Urothelium cell line (cell line): ENCODE measurements at places on chromosomes 5 and 9.

DNA sequence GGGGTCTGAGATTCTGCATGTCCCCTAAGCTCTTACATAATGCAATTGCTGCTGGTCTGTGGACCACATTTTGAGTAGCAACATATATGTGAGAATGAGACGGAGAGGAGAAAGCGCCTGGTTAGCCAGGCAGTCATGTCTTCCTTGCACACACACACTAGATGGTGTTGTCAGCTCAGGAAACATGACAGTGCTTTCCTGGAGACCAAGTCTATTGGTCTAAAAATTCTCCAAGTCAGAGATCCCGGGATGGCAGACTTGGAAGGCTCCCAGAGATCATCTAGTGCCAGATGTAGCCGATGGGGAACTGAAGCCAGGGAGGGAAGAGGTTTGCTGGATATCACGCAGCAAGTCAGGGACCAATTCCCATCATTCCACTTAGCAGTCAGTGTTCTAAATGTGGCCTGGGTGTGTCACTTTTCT, 53.4 kb downstream of the GALNT12 start:
- DNase-seq, result peak; percentile 42

- no peak for DNase-seq
Measured at GRCh38 chr5:115535479-115536035, 9.0 kb downstream of the FEM1C start.

DNA sequence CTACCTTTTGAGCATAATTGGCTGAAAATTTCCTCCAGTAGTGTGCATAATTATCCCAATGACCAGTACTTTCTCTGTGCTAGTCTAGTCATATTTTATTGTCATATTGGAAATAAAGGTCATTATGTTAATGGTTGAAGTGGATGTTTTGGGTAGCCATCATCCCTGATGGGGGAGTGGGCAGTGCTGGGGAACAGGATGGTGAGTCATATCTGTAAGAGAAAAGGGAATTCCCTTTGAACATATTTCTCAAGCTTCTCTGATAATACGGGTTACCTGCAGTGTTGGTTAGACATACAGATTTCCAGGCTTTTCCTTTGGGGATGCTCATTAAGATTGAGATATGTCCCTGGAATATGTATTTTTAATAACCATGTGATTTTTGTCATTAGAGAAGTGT, 33.3 kb upstream of the SPATA31D4 start:
- DNase-seq, result no peak

GRCh38 chr5:41558295-41558694, 47.9 kb upstream of the PLCXD3 start:
- DNase-seq, result no peak

DNA sequence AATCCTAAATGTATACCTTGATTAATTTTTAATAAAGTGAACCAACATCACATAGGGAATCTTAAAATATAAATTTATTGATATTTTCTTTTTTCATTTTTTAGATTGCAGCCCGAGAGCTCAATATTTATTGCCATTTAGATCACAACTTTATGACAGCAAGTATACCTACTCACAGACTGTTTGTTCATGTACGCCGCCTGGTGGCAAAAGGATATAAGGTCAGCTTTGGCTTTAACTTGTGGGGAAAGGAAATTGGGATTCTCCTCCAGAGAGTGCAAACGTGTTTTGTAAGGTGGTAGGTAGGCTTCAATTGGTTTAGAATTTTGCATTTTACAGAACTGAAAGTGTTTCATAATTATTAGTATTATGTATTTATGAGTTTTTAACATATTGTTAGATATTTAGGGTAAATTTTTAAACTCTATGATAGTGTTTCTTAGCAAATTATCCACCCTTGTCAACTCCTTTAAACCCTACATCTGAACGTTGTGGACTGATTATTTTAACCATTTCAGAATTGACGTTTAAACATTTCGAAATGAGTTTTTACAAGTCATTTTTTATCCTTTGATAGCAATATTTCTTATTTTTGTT, 17.5 kb upstream of the DHFR start:
- DNase-seq, result peak; percentile 50

GRCh38 chr5:81450940-81451339, 57.0 kb upstream of the ACOT12 start:
- DNase-seq, result peak; percentile 14

- DNase-seq, result no peak
Measured at GRCh38 chr5:76351176-76351575, 51.9 kb upstream of the IQGAP2 start.

- peak; percentile 30 for DNase-seq
Measured at GRCh38 chr5:153402550-153402949, 87.9 kb upstream of the GRIA1 start.

DNA sequence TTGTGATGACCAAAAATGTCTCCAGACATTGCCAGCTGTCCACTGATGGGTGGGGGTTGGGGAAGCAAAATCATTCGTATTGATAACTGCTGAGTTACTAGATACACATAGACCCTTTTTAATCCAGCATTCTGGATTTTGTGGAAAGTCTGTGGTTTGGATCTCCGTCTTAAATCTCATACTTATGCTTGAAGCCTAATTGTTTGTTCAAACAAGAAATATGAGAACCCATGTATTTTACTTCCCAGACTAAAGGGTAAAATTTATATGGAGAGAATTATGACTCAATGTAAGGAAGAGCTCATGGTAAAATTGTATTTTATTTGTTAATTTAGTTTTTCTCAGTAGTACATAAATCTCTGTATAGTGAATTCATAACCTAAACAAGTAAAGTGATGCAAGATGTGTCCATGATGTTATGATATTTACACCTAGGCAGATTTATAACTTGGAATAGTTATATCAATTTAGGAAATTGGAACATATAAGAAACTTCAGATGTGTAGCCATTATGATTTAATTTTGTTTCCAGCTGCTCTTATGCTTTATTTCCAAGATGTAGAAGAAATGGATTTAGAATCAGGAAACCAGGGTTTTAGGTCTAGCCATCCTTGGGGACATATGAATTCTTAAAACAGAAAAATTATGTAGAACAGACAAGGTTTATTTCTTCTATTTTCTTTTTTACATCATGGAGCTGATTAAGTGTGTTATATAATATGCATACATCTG, 4.5 kb upstream of the OGN start:
- no peak for DNase-seq

GRCh38 chr5:16619136-16619535, 2.3 kb upstream of the RETREG1 start:
- DNase-seq, result no peak

DNA sequence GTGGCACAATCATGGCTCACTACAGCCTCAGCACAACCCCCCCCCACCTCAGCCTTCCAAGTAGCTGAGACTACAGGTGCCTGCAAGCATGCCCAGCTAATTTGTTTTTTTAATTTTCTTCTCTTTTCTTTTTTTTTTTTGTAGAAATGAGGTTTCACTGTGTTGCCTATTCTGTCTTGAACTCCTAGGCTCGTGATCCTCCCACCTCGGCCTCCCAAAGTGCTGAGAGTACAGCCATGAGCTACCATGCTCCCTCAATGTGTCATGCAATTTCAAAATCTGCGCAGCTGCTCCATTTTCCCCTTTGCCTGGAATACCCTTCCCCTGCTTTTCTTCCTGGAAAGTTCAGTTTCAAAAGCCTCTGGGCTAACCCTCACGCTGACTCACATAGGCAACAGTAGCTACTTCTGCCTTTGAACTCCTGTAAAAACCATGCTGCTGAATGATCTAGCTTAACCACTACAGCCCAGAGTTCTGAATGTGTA, 71.0 kb upstream of the IL7R start:
- DNase-seq, result no peak

GRCh38 chr5:177546258-177546741, 8.1 kb downstream of the FAM193B start:
- DNase-seq, result no peak

DNA sequence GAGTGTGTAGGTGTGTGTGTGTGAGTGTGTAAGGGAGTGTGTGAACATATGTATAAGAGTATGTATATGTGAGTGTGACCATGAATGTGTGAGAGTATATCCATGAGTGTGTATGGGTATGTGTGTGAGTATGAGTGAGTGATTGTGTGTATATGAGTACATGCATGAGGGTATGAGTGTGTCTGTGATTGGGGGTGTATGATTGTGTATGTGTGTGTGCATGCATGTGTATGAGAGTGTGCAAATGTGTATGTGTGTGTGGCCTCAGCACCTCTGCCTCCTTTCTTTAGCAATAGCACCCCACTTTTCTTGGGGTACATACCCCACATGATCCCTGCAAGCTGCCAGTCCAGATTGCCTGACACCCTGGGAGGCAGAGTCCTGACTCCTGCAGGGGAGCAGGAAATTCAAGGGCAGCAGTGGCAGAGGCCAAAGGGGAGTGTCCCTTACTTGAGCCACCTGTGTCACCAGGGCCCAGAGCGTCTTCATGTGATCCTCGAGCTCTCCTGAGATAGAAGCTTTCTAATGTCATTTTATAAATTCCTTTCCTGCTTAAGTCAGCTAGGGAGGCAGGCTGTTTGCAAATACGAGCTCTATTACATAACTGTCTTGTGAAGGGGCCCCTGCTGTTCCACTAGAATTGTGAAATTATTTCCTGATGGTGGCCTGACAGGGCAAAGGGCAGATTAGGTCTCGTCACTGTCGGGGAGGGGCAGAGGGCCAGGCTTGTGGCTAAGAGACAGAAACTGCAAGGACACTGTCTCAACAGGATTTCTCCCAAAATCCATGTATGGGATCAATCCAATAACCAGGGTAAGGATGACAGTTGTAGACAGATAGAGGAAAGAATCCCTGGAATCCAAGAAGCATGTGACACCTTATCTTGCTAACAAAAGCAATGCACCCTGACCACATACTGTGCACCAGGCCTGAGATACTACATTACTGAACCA, 389.1 kb downstream of the GADD45G start:
- DNase-seq, result peak; percentile 38

DNA sequence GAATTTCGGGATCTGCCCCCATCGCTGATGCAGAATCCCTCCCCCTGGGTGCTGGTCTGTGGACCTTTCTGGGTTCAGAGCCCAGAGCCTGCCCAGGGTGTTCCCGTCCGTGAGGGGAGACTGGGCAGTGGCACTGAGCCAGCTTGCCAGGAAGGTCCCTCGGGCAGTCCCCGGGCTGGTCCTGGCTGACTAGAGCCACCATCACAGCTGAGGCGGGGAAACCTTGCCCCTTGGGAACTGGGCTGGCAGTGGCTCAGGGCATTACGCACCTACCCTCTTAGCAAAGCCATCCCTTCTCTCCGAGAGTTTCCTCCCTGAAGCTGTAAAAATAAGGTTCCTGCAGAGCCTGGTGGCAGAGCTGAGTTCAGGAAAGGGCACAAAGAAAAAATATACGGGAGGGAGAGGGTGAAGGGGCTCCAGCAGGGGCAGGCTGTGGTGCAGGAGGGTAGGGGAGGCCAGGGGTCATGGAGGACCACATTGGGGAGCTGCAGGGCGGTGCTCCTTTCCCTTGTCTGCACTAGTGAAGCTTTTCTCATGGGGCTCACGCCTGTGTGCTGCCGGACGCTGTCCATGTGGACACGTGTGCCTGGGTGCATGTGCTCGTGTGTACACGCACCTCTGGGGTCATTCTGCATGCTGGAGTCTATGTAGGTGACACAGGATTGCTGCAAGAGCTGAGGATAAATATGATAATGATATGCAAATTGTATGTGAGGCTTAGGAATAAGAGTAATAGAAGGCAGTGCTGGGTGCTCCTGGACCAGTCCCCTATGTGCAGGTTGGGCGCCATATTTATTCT, 118.9 kb downstream of the LHX2 start:
- no peak for DNase-seq

GRCh38 chr5:6596388-6596787, 36.5 kb downstream of the NSUN2 start:
- DNase-seq, result no peak
